ENCODE measurements at places on chromosomes 5 and 9.

DNA sequence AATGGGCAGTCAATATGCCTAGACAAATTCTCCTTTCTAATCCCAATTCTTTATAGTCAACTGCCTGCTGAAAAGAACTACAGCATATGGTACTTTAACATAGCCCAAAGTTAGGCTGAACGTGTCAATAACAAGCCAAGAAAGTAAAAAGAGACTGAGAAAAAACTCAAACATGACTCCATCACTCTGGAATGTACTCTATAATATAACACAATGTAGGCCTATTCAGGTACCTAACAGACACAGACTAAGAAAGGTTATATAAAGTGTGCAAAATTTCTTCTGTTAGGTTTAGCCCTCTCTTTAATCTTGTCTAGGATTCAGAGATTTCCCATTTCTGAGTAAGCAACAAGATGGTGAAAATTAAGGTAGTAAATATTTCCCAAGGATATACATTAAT lies 209.7 kb upstream of the PRR16 start:
- no peak for DNase-seq

DNA sequence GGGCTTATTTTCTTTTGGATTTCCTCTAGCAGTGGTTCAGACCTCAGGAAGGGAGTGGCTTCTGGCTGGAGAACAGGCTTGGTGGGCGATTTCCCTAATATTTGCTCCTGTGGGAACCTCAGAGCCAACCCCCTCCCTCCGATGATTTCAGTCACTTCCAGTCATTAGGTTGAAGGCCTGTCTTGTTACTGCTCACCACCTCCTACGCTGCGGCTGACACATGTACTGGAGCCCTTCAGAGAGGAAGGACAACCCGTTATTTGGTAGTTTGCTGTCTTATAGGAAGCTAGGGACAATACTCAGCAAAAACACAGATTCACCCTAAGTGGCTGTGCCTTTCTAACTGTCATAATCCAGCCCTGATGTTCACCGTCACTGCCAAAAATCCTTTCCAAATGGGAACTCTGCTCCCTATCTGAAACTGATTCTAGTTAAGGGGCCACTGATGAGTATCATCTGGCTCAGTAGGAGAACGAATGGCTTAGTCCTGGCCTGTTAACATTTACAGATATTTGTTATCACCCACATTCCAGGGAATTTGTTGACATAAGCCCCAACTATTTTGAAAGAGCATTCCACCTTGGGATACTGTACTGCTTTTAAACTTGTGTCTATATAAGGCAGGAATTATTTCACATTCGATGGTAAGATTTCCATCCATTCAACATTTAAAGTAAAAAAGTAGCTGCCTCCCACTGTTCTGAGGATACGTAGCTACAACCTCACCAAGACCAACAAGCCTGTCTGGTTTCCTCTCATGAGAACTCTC lies 29.3 kb upstream of the ANKH start:
- no peak for DNase-seq

DNA sequence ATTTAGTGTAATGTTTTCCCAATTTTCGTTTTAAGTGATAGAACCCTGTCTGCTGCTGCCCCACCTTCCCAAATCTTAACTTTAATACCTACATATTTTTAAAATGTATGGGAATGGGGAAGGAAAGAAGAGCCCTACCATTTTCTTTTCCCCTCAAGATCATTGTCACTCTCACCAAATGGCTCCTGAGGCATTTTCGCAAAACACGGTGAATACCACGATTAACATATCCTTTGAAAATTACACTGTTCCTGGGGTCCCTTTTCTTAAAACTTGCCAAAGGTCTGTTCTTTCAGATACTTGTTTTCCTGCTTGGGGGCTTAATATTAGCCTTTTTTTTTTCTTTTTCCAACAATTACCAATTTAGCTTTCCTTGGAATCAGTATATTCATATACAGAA lies 36.1 kb downstream of the CERT1 start:
- no peak for DNase-seq

- no peak for DNase-seq
These were observed 18.4 kb downstream of the SLC25A46 start for GRCh38 chr5:110757118-110757729.

DNA sequence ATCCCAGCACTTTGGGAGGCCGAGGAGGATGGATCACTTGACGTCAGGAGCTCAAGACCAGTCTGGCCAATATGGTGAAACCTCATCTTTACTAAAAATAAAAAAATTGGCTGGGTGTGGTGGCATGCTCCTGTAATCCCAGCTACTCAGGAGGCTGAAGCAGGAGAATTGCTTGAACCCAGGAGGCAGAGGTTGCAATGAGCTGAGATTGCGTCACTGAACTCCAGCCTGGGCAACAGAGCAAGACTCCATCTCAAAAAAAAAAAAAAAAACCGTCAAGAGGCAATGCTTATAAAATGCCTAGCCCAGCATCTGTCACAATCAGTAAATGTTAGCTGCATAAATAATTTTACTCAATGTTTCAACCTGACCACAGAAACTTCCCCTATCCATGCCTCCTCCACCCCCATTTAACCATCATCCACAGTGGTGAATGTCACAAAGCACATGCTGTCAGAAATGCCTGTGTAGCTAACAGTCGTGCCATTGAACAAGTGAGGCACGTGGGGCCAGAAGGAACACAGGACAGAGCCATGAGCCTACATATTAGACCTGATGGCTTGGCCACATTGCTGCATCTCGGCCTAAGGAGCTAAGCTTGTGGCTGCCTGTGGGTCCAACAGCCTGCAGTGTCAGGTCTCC lies 16.8 kb upstream of the TCOF1 start:
- DNase-seq: no peak

- DNase-seq: no peak
These were observed 6.1 kb upstream of the ERMP1 start for GRCh38 chr9:5838884-5839571.

DNA sequence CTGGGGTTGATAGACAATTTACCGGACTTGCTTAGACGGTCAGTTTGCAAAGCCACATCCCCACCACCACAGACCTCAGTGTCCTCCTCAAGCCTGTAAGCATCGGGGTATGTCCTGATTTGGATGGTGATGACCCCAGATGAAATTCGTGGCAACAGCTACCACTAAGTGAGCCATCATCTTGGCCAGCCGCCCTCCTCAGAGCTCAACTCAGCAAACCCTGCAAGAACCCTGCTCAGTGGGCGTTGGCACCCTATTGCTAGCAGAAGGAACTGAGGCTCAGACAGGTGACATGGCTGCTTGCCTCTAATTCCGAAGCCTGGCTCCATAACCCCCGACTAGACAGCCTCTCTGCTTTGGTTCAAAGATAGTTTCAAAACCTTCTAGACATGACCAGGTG lies 41.4 kb upstream of the BARHL1 start:
- no peak for DNase-seq

DNA sequence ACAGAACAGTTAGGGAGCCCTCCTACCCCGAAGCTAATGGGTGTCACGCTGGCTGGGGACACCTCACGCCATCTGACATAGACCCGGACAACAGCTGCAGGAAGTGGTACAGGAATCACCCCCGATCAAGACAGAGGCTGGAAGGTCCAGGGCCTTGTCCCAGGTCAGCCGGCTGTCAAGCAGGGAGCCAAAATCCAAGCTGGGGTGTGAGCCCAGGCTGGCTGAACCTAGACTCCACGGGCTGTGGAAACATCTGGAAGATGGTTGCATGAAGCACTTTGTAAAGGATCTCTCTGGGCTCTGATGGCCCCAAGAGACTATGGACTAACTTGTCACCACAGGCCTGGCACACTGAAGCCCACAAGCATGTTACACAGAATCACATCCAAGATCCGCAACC lies 68.9 kb upstream of the STXBP1 start:
- DNase-seq: no peak

DNA sequence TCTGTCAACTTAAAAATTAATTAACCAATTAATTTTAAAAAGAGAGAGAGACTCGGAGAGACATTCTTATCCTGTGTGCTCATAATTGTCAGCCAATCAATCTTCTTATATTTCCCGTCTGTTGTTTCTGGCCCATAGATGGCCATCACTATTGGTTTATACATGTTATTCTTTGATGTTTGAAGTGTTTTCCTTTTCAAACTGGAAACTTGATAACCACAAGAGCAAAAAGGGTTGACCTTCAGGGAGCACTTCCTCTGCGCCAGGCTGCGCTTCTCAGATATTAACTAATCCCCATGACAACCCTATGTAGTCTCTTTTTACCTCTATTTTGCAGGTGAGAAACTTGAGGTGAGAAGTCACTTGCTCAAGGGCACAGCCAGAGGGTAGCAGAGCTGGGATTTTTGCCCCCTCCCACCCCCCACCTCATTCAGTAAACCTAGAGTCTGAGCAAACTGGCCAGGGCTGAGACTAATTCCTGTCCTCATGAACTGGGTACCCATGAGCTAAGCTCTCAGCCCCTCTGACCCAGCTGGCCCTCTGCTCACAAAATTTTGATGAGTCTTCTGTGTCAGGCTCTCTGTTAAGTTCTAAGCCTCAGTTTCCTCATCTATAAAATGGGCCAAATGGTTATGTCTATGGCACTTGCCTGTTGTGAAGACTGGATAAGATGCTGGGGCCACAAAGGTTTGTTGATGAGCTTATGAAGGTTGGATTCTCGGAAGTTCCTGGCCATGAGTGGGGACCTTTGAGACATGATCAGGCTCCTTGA lies 86.0 kb upstream of the SH3PXD2B start:
- peak; percentile 24 for DNase-seq

DNA sequence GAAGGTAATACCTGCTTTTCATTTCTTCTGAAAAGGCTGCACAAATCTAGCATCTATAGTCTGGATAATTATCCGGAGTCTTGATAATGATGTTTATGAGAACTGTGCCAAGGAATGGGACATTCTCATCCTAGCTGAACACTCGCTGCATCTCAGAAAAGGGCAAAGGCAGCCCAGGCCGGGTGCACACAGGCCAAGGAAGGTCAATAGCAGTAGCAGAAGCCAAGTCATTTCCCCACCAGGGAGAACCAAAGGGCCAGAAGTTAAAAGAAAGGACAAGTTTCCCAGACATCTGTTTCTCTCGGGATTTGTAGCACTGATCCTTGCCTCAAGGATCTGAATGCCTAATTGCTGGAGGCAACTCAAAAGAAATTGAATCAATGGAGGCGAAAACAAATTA lies 66.1 kb upstream of the ANKRD55 start:
- no peak for DNase-seq

- DNase-seq: no peak
These were observed 29.7 kb downstream of the C9orf85 start for GRCh38 chr9:71941060-71941568.

GRCh38 chr5:135245521-135246499 lies 153.2 kb downstream of the MACROH2A1 start:
- DNase-seq: peak; percentile 31

- DNase-seq: no peak
These were observed 12.3 kb downstream of the FNBP1 start for GRCh38 chr9:130030651-130031127.

GRCh38 chr5:178564397-178564796 lies 25.8 kb downstream of the COL23A1 start:
- no peak for DNase-seq

- no peak for DNase-seq
These were observed 293.3 kb downstream of the FANCC start for GRCh38 chr9:95024097-95024671.

DNA sequence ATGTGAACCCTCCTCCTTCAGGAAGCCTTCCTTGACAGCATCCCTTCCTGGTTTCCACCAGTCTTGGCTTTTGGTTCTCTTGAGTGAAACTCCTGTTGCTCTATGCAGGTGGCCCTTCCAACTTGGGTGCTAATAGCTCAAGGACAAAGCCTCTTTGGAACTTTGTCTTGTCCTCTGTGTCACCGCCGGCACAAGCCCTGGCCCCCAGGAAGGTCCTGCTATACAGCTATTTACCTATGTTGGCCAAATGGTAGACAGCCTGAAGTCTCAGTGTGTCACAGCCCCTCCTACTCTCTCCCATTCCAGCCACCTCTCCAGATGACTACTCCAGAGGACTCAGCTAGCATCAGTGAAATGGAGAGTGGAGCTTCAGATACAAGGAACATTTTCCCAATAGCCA lies 94.7 kb upstream of the ZNF618 start:
- no peak for DNase-seq

DNA sequence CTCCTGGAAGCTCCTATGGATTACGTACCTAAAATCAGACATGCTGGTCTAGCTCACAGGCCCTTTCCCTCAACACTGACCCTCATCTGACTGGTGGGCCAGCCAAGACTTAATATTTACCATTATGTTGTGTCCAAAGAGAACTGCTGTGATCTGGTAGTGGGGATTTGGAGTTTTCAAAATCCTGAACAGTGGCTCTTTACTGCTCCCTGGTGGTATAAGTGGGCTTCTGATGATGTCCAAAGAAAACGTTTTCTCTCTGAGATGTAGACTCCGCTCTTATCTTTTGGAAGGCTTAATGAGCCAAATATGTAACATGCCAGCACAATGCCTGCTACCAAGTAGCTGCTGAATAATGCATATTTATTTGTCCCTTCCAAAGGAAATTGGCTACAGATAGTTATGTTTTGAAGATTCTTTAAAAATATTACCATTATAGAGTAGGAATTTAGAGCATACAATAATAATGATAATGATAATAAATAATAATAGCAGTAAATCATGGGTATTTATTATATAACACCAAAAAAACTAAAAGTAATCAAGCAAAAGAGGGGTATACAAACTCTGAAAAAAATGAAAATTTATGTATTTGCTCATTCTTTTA lies 406.6 kb upstream of the TNC start:
- no peak for DNase-seq

GRCh38 chr5:32713770-32714381 lies 2.8 kb downstream of the NPR3 start:
- DNase-seq: peak; percentile 81

- DNase-seq: no peak
These were observed 85.4 kb downstream of the TRIM36 start for GRCh38 chr5:115084246-115084793.

DNA sequence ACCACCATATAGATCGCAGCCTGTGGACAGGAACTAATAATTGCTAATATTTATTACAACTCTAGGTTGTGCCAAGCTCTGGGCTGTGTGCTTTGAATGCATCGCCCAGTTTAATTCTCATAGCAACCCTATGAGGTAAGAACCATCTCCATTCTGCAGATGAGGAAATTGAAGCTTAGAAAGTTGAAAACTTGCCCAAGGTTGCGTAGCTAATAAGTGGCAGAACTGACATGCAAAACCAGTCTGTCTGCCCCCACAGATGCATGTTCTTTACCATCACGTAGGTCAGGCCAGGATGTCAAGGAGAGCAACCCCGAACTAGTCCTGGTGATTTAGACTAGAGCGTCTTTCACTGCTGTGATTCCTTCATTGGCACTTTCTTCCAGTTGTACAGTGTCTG lies 15.6 kb downstream of the WWC1 start:
- DNase-seq: no peak

DNA sequence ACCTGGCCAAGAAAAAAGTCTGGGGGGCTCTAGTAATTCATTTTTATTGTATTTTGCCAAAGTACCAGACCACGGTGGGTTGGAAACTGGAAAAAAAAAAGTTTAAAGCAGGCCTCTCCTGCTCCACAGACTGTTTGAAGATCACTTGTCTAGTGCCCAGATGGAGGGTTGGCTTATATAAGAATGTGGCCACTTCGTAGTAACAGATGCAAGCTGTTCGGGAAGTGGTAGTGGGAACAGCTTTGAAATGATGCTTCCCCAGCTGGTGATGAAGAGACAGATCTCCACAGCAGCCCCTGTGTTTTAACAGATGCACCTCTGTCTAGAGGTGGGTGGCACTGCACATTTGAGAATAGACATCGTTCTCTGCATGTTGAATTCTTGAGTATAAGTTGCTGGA lies 54.3 kb upstream of the DMRT3 start:
- DNase-seq: no peak

GRCh38 chr9:73923796-73924195 lies 573.3 kb upstream of the RORB start:
- DNase-seq: no peak

All from suprapubic skin (tissue), 4 donors.